HCT116 (cell line): ENCODE measurements at places on chromosomes 16 and 17.
A peak's percentile ranks its signal among the peaks of the same experiment; 100 is the strongest.

GRCh38 chr16:11391576-11391975 lies 46.3 kb downstream of the RMI2 start:
- DNase-seq: no peak

GRCh38 chr17:65088621-65089360 lies 32.3 kb upstream of the GNA13 start:
- DNase-seq: no peak

- DNase-seq: no peak
Observed at GRCh38 chr17:28684963-28685362, 23.0 kb downstream of the SUPT6H start.

DNA sequence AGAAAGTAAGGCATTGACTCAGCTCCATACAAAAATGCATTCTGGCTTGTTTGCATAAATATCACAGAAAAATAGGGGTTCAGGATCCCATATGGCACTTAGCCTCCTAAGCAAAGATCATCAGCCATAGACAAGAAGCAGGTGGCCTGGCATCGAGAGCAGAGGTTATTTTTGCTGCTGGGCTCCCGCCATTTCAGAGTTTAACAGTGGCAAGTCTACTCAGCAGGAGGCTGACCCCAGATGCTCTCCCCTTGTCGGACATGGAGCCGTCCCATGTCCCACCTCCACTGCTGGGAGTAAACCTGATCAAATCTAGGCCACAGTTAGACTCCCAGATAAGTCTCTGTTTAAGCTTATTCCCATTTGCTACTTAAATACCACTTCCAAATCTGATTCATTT lies 269.1 kb downstream of the FTO start:
- DNase-seq: no peak

DNA sequence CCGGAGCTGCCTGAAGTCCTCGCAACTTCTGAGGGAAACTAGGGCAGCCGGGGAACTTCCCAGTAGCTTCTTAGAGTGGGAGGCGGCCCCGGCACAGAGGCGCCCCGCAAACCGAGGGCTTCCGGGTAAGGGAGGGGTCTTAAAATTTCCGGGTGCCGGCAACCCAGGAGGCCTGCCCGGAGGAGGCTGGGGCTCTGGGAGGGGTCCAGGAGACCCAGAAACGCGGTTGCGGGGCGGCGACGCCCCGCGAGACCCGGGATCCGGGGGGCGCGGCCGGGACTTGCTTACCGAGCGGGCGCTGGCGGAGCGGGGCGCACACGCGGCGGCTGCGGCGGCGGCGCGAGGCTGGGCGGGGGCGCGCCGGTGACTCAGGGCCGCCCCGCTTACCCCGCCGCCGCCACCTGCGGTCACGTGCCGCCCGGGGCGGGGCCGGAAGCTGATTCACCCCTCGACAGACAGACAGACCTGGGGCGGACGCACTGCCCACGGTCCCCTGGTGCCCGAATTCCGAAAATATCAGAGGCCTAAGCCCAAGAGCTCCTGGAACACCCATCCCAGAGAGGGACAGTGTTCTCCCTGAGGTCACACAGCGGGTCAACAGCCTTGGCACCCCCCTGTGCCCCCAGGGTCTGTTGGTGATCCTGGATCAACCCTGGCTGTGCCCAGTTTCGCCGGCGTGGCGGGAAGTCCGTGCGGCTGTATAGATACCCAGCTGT lies at the start of gene FAM83G:
Gene FAM83G, minus strand, starts transcription at position 344 of the 716 bp plus-strand sequence. CDS start 723 bp downstream, outside the sequence.
- DNase-seq: peak; percentile 51

DNA sequence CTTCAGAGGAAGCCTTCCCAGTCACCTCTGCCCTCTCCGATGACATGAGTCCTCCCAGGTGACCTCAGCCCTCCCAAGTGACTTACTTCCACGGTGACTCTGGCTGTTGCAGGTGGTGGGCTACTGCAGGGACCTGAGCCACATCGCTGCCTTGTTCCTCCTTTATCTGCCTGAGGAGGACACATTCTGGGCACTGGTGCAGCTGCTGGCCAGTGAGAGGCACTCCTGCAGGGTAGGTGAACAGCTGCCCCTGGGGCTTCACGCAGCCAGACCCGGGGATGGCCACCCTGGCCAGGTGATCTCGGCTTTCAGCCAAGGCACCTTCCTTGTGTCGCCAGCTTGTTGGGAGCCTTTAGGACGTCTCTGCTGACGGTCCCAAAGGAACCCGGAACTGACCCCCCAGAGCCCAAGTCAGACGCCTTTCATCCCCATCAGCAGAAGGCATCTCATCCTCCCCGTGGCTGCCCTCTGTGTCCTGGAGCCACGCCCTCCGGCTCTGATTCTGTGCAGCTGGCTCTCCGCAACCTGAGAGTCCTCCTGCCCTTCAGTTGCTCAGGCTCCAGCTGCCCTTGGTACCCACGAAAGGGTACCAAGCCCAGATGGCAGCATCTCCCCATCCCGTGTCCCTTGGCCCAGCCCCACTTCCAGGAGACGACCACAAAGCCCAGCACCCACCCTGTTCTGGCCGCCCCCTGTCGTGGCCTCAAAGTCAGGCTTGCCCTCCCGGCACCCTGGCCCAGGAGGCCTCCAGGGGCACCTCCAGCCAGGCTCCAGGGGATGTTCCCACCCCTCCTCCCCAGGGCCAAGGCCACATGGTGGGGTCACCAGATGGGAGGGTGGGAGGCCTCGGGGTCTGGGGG lies 81.7 kb downstream of the GOSR1 start:
- DNase-seq: no peak

DNA sequence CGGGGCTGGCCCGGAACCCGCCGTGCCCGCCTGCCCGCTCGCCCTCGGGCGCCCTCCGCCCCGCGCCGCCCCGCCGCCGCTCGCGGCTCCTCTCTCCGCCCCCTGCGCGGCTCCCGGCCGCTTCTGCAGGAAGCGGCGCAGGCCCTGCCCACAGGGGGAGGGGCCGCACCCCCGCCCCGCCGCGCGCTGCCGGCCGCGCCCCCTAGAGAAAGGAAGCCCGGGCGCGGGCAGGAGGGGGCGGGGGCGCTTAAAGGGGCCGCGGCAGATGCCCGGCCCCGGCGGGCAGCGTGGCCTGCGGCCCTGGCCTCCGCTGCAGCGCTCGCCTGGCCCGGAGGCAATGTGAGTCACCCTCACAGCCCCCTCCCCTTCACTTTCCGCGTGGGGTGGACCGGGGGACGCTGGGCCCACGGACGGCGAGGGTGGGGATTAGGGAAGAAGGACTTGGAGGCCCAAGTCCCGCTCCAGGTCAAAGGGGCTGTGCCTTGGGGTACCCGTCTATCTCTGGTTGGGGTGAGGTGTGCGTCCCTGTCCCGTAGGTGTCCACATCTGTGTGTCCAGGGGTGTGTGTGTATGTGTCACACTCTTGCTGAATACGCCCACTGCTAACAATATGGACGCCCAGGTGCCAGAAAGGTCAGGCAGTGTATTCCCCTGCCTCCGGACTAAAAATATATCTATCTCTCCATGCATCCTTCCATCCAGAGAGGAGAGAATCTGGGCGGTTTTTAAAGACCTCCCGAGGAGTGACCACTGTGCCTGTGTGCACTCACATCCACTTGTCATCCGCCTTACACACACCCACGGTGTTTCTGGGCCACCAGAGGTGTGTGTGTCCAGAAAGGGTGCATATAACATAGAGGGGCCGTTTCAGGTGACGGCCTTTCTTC lies at the start of gene GIT1:
Gene GIT1, minus strand, starts transcription at position 125 of the 887 bp plus-strand sequence. CDS start 270 bp downstream, outside the sequence.
- DNase-seq: peak; percentile 59

GRCh38 chr16:21937336-21937829 lies 15.8 kb upstream of the UQCRC2 start:
- DNase-seq: no peak

DNA sequence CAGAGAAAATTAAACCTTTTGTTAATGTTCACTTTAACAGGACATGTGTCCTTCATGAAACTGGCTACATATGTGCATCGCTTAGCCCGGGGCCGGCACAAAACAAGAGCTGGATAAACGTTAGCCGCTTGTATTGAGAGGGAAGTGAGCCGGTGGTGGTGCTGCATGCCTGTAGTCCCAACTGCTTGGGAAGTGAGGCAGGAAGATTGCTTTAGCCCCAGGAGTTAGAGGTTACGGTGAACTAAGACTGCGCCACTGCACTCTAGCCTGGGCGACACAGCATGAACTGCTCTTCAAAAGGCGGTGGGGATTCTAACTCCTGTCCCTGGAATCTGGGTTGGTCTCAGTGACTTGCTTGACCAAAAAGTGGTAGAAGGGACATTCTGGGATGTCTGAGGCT lies 15.0 kb upstream of the SPHK1 start:
- no peak for DNase-seq

GRCh38 chr17:43308999-43309398 lies 75.2 kb upstream of the RNU2-1 start:
- DNase-seq: no peak

- DNase-seq: no peak
Observed at GRCh38 chr17:64061178-64061898, 40.9 kb upstream of the ICAM2 start.

DNA sequence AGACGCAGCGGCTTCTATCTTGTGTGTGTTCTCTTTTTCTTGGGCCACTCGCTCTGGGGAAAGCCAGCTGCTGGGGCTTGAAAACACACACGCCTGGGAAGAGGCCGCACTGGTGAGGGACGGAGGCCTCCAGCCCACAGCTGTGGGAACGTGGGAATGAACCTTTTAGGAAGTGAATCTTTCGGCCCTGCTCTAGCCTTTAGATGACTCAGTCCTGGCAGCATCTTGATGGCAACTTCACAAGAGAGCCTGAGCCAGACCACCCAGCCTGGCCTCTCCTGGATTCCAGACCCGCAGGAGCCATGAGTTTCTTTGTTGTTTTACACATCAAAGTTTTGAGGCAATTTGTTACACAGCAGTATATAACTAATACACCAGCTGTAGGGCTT lies 2.2 kb upstream of the PDPK1 start:
- no peak for DNase-seq

- DNase-seq: peak; percentile 90
Observed at GRCh38 chr17:10119203-10120108, 79.0 kb downstream of the GAS7 start.

GRCh38 chr17:35254107-35254773 lies 11.4 kb downstream of the SLFN5 start:
- peak; percentile 42 for DNase-seq

DNA sequence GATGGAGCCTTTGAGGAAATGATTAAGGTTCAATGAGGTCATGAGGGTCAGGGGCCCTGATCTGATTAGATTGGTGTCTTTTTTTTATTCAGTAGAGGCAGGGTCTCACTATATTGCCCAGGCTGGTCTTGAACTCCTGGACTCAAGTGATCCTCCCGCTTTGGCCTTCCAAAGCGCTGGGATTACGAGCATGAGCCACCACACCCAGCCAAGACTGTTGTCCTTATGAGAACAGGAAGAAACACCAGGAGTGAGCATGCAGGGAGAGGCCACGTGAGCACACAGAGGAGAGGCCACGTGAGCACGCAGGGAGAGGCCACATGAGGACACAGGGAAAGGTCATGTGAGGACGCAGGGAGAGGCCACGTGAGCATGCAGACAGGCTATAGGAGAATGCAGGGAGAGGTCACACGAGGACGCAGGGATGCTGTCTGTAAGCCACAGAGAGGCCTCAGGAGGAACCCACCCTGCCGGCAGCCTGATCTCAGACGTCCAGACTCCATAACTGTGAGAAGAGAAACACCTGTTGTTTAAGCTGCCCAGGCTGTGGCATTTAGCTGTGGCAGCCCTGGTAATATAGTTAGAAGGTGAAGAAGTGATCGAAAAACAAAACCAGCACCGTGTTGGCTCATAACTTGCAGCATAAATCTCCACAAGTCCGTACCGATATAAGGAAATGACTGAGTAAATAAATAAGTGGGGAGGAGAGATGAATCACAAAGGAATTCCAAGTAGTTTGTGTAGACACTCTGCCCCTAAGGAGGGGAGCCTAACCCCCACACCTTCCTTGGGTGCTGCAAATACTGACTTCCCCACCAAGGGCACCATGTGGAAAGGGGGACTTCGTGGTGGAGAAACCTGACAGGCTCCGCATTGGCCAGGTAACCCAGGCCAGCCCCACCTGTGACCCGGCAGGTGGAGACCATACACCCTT lies 14.6 kb upstream of the CSNK1D start:
- peak; percentile 91 for DNase-seq

- DNase-seq: no peak
Observed at GRCh38 chr16:89355007-89355406, 135.4 kb downstream of the ANKRD11 start.
